ENCODE measurements at places on chromosomes 1 and 21.

DNA sequence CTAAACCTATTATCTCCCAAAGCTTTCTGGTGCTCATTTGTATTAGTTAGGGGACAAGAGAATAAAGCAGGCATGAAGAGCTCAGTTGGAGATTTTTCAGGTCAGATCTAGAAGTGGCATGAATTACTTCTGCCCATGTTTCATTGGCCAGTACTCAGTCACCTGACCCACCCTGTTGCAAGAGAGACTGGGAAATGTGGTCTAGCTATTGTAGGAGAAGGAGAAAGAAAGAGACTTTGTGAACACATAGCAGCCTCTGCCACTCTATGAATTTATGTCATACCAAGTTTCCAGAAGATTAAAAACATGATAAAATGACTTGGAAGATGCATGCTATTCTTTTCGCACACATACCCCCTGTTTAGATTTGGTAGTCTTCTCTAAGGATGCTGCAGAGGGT, 302.3 kb upstream of the RUNX1 start:
- no peak for DNase-seq

GRCh38 chr1:41404308-41404761, 43.1 kb downstream of the FOXO6 start:
- DNase-seq: no peak

DNA sequence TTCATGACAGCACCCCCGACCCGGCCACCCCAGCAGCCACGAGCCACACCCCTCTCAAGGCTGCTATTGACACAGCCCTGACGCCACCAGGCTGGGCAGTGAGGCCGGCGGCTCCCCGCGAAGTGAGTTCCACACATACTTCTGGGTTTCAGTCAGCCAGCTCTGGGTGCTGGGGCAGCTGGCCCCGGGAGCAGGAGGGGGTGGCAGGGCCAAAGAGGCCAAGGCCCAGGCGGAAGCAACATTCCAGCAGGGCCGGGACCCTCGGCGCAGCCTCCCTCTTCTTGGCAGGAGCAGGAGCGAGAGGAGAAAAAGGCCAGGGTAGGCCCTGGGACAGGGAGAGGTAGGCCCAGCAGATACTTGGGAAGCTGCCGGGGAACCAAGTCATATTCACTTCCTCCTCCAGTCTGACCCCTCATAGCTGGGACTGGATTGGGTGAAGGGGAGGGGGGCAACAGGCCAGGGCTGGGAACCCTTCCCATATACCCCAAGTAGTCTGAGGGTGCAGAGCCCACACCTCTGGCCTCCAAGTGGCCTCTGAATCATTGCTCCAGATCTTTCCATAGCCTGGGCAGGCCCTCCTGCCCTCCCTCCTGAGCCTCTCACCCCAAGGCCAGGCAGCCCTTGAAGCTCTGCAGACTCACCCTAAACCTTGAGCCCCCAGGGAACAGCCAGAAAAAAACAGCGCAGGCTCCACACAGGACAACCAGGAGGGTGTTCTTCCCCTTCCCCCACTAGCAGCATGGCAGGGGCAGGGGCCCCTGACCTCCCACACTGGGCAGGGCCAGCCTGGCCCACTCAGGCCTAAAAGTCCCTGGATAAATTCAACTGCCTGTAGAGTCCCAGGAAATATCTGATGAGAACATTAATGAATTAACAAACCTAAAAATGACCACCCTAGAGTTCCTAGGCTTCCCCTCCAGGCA, 5.7 kb downstream of the HSPG2 start:
- DNase-seq: no peak

DNA sequence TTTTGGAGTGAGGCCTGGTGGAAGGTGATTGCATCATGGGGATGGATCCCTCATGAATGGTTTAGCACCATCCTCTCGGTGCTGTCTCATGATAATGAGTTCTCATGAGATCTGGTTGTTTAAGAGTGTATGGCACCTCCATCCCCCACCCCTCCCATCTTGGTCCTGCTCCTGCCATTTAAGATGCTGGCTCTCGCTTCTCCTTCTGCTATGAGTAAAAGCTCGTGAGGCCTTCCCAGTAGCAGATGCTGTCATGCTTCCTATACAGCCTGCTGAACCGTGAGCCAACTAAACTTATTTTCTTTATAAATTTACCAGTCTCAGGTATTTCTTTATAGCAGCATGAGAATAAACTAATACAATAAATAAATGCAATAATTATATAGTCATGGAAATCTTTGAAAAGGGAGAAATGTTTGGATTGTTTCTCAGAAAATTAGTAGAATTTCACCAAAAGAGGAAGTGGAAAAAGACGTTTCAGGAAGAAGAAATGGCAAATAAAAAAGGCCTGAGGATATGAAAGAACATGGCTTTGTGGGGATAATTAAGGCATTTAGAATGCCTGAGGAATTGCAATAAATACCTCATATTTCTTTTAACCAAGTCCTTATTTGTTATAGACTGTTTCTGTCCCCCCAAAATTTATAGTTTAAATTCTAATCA, 451.2 kb upstream of the ADGRL4 start:
- DNase-seq: no peak

DNA sequence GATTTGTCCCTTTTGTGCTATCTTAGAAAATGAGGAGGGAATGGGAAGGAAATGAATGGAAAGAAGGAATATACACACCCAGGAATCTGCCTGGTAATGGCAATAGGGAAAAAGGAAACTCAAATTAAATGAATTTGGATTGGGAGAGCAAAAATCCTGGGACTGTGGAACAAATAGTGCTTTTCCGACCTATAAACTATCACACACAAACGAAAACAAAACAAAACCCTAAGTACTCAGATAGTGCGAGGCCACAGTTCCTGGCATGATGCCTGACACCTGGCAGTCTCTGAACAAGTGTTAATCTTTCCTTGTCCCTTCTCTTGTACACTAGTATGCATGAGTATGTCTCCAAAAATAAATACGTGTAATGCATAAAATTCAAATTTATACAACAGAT, 319.8 kb upstream of the SPAG17 start:
- no peak for DNase-seq

GRCh38 chr21:44312716-44313115, 12.9 kb downstream of the PFKL start:
- no peak for DNase-seq

DNA sequence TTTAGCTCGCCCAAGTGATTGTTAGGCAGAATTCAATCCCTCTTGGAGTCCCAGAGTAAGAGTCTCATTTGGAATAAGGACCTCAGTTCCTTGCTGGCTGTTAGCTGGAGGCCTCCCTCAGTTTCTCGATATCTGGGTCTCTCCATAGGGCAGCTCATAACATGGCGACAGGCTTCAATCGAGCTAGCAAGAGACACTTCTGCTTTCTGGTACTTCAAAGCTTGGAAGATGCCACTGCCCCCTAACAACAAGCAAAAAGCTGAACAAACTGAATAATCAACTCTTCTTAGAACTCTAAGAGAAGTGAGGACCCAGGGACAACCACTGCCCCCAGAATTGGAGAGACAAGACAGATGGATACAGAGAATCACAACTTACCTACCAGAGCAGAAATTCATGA, 86.2 kb downstream of the TEX35 start:
- no peak for DNase-seq

DNA sequence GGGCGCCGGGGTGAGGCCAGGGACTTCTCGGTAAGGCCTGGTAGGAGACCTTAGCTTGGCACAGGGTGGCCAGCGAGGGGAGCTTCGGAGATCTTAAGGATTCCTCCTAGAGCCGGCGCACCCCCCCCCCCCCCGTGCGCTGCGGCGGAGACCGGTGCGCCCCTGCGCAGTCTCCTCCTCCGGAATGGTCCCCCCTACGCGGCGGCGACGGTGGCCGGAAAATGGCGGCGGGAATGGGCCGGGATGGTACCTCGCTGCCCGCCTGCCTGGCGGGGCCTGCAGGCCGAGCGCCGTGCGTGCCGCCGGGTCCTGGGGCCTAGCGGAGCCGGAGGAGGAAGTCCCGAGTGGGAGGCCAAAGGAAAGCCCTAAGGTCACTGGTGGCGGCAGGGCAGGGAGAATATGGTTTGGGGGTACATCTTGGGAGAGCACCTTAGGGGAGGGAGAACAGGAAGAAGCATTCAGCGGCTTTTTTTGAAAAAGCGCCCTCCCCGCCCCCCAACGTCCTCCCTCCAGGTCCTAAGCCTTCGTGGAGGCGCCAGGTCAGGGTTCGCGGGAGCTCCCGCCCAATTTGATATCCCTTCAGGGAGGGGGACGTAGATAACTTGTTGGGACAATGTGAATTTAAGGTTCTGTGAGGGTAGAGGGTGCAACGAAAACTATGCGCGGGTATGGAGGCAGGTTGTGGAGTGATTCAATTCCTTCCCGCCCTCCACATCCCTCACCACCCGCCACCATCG, 429 bp downstream of the SRRM1 start:
- DNase-seq: peak; percentile 36

DNA sequence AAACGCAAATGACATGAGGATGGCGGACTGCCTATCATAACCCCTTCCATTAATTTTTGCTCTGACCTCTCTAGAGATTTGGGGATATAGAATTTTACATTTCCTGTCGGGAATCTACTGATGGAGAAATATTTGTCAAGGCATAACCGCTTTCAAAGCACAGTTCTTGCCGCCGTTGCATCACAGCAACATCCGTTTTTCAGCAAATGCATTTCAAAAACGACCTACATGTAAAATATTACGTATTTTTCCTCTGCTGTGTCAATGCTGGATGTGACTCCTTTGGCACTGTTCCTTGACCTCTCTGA, 4.9 kb downstream of the MIER1 start:
- DNase-seq: no peak

- no peak for DNase-seq
These were observed 18.3 kb downstream of the PLEKHA6 start for GRCh38 chr1:204341380-204341779.

GRCh38 chr1:212754680-212755079, 36.9 kb downstream of the NSL1 start:
- DNase-seq: no peak

DNA sequence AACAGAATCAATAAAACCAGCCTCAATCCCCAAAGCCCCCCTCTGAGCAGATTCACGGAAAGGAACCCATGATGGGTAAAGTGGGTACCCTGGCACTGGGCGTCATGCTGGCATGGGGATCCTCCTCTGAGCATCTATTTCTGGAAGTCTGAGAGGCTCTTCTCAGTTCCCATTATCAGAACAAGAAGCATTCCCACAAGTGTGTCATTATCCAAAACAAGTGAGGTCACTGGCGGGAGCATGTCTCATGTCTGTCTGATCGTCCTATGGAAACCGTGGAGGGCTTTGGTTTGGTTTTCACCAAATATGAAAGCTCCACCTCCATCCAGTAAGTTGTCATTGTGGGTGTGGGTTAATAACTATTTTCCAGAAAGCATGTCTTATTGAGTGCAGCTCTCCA, 70.7 kb downstream of the PGM1 start:
- DNase-seq: no peak

DNA sequence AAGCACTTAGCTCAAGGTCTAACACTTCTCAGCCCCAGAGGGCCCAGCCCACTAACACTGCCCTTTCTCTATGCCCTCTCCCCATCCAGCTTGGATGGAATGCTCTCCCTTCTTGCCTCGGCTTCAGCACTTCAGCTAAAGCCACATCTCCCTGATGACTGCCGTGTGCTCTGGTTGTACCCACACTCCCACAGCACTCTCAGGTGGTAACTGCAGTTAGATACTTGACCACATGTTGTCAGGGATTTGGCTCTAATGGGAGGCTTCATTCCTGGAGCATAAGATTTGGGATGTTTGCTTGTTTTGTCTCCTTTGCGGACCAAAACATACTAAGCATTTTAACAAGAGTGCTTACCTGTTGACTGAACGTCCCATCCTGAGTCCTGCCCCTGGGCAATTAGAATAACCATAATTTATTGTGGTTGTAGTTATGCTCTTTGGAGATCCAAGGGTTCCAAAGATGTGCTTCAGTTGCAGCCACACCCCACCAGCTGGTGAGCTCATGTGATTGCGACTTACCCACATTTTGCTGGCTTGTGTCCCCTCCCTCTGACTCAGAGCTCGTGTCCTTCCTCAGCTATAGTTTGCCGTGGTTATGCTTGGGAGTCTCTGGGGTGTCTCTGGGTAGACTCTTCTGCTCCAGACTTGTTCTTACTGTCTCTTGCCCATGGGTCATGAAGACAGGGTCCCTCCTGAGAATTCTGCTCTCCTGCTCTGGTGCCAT, 7.7 kb upstream of the SLC26A9 start:
- DNase-seq: no peak

GRCh38 chr1:89557445-89557825, 32.8 kb downstream of the LRRC8B start:
- no peak for DNase-seq

DNA sequence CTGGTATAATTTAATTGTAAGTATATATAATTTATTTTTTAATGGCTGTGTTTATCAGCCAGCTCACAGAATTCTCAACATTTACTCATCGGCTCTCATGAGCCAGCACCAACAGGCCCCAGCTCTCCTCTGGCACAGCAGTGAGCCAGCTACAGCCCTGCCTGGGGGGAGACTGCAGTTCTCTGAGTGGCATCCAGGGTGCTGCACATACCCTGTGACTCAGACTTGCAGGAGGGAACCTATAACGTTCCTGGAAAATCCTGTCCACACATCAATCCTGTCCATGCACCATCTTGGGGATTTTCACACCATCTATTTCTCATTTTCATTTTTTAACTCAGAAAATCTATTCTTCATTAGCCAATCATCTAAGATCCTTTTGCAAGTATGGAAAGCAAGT, 36.5 kb downstream of the FHAD1 start:
- DNase-seq: no peak

- no peak for DNase-seq
These were observed at the start of gene CD164L2 for GRCh38 chr1:27383039-27383605. CD164L2 (minus strand) TSS chr1:27383333; CDS start chr1:27383239, 94 bp downstream.

DNA sequence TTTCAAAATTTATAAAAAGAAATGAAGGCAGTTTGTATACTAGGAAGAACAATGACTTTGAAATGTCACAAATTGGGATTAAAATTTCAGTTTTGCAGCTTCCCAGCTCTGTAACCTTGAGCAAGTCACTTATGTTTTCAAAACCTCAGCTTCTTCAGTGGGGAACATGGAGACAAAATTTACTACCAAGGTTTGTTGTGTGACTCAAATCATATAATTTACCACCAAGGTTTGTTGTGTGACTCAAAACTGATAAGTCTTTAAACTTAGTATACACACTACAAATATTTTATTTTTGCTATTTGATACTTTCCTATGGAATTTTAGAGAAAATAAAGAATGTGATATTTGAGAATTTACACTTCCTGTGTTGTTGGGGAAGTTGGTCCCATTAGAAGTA, 219.9 kb downstream of the KCTD3 start:
- DNase-seq: no peak

DNA sequence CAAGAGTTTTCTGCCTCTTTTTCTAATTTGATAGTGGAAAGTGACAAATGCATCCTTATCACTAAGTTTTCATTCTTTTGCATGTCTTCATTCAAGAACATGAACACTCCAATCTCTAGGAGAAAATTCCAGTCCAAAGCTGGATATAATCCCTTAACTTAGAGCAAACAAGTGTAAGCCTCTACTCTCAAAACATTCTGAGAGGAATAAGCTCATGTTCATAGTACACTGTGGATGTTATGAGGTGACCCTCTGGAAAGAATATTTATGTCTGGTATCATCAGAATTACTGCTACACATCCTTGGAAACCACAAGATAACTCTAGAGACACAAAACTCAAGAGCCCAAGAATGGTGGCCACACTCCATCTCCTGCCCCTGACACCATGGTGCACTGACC, 15.1 kb downstream of the SIPA1L2 start:
- no peak for DNase-seq

- DNase-seq: no peak
These were observed 45.0 kb upstream of the DNAJC6 start for GRCh38 chr1:65264197-65264929.

Data from stimulated activated CD4-positive, alpha-beta T cell treated with anti-CD3 and anti-CD28 coated beads, Interleukin-1b, Interleukin-23, amount 100 ng/mL, for 24 hours (primary cell).